Activated CD4-positive, alpha-beta T cell treated with anti-CD3 and anti-CD28 coated beads for 24 hours (primary cell): ENCODE measurements at places on chromosomes 1 and 21.

GRCh38 chr1:209319057-209319432 is 264.5 kb upstream of the CAMK1G start:
- DNase-seq: no peak

- no peak for DNase-seq
Measured at GRCh38 chr1:68808351-68808750, 311.5 kb upstream of the DEPDC1 start.

DNA sequence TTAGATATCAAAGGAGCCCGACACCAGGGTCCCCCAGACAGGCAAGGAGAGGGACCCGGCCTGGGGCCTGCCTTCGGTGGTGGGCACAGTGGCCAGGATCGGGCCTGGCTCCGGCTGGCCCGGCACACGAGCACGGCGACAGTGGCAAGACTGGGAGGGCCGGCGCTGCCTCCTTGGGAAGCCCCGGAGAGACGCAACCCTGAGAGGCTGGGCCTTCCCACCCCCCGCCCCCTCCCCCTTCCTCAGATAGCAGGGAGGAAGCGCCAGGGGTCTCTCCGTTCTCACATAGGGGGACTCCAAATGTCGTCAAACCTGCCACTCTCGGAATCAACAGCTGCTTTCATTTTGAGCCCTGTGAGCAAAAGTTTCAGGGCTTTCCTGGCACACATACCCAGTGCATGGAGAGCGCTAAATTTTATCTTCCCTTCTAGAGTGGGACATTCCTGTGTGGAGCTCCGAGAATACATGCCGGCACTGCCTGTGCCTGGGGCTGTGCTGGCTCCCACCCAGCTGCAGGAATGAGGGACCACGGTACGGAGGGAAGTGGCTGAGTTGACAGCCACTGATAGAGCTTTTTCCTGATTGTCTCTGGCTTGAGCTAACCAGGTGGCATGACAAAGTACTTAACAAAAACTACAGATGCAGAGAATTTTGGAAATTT is 62.4 kb downstream of the CD247 start:
- no peak for DNase-seq

- DNase-seq: no peak
Measured at GRCh38 chr1:229028987-229029878, 241.7 kb upstream of the RAB4A start.

GRCh38 chr1:178768423-178768822 is 43.4 kb downstream of the RALGPS2 start:
- no peak for DNase-seq

DNA sequence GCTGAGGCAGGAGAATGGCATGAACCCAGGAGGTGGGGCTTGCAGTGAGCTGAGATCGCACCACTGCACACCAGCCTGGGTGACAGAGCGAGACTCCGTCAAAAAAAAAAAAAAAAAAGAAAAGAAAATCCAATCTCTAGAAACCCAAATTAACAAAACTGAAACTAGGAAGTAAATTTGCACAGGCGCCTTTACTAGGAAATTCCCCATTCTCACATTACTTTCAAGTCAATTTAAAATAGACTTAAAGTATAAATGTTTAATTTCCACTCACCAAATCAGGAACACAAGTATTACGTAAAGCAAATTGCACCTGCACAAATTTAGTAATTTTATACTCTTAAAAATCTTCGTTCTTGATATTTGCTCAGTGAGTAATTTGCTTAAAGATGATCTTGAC is 67.8 kb upstream of the BCAR3 start:
- no peak for DNase-seq

DNA sequence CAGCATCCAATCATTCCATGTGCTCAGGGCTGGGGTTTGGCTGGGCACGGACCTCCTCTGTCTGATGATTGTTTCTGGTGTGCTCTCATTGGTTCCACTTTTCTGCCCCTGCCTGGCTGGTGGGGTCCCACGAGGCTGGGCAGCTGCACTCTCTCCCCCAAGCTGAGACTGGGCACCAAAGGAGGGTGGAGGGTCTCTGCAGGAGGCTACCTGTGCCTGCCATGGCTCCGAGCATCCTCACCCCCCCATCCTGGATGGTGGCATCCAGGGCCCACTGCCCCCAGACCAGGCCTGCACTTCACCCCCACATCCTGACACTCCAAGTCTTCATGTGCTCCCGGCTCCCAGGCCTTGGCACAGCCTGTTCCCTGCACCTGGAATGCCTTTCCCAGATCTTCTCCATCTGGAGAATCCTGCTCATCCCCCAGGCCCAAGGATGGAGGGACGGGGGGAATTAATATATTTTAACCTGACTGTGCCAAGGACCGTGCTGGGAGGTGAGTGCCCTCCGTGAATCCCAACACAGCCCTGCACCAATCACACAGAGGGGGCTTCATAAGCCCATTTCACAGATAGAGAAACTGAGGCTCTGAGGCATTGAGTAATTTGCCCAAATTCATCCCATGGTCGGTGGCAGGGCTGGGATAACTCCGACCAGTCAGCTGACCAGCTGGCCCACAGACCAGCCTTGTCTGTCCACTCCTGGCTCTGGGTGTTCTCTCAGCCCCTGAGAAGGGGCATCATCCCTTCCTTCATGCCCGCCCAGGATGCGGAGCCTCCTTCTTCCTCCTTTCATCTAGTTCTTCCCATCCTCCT is 403.4 kb downstream of the MATN1 start:
- DNase-seq: no peak

- no peak for DNase-seq
Measured at GRCh38 chr1:171213559-171214454, 28.7 kb downstream of the FMO2 start.

- DNase-seq: no peak
Measured at GRCh38 chr1:115555446-115555845, 86.3 kb upstream of the VANGL1 start.

DNA sequence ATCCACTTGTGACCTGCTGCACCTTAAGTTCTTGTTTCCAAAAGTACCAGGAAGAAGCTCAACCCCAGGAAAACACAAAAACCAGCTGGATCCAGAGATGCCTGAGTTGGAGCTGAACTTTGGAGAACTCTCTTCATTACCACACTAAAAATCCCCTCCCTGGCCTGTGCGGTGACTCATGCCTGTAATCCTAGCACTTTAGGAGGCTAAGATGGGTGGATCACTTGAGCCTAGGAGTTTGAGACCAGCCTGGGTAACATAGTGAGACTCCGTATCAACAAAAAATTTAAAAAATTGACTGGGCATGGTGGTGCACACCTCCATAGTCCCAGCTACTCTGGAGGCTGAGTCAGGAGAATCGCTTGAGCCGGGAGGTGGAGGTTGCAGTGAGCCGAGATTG is 6.2 kb downstream of the MAP1LC3C start:
- no peak for DNase-seq

DNA sequence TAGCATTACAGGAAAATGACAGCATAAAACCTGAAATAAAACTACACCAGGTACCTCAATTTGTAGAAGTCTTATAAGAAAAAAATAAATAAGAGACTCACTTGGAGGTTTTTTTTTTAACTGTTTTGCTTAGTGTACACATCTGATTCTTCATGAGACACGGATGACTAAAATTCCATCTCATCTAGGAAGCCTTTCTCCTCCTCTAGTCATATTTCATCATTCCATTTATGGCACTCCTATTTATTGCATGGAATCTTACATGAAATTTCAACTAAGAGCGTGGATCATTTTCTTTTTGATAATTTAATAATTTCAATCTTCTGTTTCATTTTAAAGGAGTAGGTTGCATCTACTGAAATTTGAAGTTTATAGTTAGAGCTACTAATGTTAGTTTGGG is 1.6 kb upstream of the PTGS2 start:
- no peak for DNase-seq

DNA sequence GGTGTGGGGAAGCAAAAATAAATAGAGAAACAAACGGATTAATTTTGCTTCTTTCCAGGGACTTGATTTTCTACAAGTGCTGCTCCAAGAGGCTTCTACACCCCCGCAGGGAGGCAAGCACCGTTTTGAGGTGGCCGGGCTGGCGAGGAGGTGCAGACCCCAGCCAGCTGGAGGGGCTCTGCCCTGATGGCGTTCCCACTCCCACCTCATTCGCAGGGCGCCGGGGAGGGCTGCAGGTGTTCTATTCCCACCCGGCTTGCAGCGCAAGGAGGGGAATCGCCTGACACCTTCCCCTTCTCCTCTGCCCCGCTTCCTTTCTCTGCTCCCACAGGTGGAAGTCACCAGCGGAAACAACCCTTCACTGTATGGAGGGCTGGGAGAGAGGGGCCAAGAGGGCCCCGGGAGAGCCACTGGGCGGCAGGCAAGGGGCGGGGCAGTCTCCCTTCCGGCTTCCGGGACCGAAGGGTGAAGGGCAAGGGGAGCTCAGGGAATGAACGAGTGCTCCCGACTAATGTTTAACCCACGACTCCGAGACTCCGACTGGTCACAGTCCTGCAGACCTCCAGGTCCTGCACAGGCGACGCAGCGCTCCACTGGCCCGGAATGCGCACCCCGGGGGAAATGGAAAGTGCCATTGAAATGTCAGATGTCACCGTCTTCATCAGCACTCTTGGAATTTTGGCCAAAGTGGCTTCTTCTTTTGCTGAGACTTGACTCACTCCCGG is 29.1 kb downstream of the TEX35 start:
- DNase-seq: peak; percentile 53

GRCh38 chr1:221916176-221916575 is 174.3 kb upstream of the DUSP10 start:
- DNase-seq: no peak

GRCh38 chr1:99003581-99004253 is 944 bp downstream of the PLPPR5 start:
- no peak for DNase-seq

DNA sequence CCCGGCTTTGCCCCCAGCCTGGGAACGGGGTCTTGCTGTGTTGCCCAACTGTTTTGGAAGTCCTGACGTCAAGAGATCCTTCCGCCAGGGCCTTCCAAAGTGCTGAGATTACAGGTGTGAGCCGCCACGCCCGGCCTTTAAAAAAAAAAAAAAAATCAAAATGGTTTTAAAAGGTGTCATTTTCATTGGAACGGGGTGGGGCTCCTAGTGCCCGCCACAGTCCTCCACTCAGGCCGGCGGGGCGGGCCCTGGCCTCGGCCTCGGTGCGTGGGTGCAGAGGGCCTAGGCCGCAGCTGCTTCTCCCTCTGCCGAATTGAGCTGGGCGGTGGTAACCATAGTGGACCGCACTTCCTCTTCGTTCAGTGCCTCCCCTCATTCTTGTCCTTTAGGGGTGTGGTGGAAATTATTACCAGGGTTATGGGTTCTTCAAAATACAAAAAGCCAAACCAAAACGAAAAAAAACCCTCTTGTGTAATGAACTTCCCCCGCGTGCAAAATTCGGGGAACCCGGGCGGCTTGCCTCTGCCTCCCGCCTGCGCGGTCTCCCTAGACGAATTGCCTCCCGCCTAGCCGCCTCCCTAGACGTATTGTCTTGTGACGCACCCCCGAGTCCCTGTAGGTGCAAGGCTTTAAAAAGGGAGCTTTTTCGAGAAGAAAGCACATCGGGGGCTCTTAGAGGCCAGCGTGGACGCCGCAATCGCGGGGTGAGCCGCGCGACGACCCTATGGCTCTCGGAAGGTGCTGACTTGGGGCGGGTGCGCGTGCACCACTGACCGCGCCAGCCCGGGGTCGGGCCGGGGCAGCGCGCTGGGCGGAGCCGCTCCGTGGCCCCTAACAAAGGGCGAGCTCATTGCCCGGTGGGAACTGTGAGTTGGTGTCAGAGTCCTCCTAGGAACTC is 10.5 kb upstream of the SPEN start:
- DNase-seq: no peak

GRCh38 chr1:206005778-206006180 is 2.6 kb upstream of the RAB7B start:
- no peak for DNase-seq

DNA sequence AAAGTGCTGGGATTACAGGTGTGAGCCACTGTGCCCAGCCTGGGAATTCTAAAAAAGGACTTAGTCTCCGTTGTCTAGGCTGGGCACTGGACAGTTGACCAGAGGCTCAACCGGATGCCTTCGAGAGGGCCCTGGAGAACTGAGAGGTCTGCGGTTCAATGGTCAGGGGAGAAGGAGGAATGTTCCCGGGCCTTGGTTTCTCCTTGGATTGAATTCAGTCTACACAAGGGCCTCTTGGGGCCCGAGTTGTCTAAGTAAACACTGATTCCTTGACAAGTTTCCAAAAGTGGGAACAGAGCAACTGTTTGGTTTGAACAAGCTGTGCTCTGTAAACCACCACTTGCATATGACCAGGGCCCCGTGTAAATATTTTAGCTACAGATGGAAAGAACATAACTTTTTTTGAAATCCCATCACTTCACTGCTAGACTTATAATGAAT is 29.1 kb upstream of the CAPZB start:
- no peak for DNase-seq

- no peak for DNase-seq
Measured at GRCh38 chr21:28207436-28208173, 785.1 kb downstream of the LTN1 start.

DNA sequence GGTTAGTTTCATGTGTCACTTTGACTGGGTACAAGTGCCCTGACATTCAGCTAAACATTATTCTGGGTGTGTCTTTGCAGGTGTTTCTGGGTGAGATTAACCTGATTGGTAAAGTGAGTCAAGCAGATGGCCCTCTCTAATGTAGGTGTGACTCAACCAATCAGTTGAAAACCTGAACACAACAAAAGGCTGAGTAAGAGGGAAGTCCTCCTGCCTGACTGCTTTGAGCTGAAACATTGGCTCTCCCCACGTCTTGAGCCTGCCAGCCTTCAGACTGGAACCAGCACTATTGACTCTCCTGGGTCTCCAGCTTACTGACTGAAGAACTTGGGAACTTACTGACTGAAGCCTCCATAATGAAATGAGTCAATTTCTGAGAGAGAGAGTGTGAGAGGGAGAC is 70.0 kb upstream of the C21orf91 start:
- DNase-seq: no peak

DNA sequence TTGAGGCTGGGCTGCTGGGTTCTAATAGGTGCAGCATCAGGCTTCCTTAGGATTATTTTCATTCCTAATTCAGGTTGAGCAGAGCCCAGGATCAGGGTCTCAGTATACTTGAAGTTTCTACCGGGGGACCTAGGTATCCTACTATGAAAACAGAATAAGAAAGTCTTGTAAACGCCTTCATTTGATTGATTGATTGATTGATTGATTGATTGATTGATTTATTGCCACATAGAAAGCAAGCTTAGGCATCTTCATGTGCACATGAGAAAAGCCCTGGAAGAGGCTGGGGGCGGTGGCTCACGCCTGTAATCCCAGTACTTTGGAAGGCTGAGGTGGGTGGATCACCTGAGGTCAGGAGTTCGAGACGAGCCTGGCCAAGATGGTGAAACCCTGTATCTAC is 97.4 kb upstream of the BMP8A start:
- no peak for DNase-seq

DNA sequence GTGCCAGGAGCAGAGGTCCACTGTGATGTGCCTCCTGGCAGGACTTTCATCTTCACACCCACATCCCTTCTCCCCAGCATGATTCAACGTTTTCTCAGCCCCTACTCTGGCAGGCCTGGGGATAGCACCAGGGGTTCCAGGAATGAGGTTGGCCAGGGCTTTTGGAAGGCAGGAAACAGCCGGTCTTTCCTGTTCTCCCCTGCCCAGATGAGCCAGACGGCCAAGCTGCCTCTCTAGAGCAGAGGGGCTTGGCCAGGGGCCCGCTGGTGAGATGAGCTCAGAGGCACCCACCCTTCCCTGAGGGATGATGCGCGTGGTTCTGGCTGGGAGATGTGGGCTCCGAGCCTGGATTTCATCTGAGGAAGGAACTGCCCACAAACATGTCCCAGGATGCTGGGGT is 4.3 kb upstream of the MFAP2 start:
- DNase-seq: no peak
